Kidney (tissue), 22 donors: ENCODE measurements at places on chromosomes 11 and 22.

- DNase-seq: no peak
These were observed 1071.7 kb upstream of the TENM4 start for GRCh38 chr11:80512491-80512890.

DNA sequence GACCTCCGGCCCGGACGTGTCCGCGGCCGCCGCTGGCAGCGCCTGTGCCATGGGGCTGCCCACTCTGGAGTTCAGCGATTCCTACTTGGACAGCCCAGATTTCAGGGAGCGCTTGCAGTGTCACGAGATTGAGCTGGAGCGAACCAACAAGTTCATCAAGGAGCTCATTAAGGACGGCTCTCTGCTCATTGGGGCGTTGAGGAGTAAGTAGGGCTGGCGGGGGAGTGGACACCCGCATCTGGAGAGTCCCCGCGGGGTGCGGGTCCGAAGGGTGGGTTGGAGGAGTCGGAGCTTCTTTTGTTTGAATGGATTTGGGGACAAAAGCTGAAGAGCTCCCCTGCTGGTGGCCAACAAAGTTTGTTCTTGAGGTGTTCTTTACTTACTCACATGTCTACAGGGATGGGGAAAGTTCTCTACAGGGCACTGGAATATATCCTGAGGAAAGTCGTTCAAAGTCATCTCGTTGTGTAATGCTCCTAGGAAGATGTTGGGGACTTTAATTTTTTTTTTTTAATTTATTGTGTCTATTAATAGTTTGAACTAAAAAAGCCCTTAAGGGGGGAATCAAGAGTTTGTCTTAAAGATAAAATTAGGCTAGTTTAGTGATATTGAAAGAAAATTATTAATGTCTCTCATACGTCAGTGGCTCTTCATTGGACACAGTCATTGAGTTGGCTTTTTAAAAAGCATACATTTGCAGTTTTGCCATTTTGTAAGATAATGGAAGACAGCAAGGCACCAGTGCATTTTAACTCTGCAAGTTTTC is 725 bp downstream of the ARHGAP42 start:
- DNase-seq: peak; percentile 75

DNA sequence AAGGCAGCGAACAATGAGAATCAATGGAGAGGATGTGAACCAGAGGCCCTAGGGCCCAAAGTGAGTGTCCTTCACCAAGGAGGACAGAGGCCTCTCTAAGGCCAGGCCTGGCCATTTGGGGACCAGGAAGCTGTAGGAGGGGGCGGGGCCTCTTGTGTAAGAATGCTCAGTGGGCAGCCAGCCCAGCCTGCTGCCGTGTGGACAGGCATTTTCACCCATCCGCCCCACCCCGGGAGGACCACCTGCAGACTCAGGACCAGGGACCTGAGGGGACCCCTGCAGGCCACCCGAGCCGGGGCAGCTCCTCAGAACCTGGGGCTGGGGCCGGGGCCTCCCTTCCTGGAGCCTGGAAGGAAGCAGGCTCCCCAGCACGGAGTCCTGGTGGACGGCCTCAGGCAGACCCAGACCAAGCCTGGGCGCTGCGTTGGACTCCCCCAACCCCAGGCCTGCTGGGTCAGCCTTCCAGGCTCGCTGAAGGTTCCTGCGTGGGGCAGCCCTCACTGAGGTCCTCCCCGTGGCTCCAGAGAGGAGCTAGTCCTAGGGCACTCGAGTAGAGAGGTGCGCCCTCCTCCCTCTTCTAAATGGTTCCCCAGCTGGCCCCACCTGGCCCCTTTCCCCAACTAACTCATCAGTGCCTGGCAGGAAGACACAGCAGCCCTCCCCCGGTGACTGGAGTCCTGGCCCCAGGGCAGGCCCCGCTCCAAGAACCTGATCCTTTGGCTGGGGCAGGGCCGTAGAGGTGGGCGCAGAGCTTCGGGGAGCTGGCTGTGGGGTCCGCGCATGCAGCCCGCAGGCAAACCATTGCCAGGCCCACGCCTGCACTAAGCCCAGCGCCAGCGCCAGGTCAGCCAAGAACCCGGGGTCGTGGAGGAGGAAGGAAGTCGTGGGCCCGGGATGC is 1.5 kb upstream of the TRABD start:
- no peak for DNase-seq

- DNase-seq: no peak
These were observed 16.7 kb downstream of the TECTA start for GRCh38 chr11:121117788-121118187.

- DNase-seq: no peak
These were observed 131.2 kb downstream of the VPREB1 start for GRCh38 chr22:22375576-22376351.
